Globus pallidus (tissue), 1 donor: ENCODE measurements at places on chromosomes 5 and 9.

DNA sequence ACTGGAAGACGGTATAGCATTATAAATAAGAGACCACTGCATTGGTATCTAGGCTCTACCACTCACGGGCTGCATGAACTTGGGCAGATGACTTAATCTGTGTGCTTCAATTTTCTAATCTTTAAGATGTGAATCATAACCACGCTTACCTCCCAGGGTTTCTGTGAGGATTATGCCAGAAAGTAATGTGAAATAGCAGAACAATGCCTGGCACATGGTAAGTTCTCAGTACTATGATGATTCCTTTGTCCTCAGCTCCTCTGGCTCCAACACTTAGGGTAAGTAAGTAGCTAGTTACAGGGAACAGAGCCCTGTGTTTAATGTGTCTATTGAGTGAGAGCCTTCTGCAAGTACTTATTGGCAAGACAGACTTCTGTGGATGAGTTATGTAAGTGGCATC lies 31.1 kb downstream of the POU4F3 start:
- no peak for DNase-seq

GRCh38 chr9:73011181-73011750 lies 58.4 kb upstream of the ALDH1A1 start:
- DNase-seq = no peak

DNA sequence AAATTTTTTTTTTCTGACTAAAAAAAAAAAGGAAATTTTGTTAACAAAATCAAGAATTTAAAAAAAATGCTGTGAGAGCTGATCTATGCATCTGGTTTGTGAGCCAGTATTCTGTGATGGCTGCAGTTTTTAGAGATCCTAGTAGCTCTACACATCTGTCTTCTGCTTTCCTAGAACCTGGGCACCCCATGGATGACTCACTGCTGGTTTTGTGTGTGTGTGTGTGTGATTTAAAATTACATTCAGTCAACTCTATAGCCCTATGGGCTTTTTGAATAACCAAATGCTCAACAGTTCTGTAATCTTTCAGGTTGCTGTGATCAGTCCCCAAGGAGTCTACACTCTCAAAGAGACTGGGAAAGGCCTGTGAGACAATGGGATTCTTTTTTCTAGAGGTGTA lies 2.5 kb upstream of the PSMD5 start:
- DNase-seq = no peak

GRCh38 chr5:167849874-167850273 lies 441.6 kb upstream of the WWC1 start:
- no peak for DNase-seq

- DNase-seq = no peak
Observed at GRCh38 chr5:85906460-85906859, 711.3 kb upstream of the COX7C start.

DNA sequence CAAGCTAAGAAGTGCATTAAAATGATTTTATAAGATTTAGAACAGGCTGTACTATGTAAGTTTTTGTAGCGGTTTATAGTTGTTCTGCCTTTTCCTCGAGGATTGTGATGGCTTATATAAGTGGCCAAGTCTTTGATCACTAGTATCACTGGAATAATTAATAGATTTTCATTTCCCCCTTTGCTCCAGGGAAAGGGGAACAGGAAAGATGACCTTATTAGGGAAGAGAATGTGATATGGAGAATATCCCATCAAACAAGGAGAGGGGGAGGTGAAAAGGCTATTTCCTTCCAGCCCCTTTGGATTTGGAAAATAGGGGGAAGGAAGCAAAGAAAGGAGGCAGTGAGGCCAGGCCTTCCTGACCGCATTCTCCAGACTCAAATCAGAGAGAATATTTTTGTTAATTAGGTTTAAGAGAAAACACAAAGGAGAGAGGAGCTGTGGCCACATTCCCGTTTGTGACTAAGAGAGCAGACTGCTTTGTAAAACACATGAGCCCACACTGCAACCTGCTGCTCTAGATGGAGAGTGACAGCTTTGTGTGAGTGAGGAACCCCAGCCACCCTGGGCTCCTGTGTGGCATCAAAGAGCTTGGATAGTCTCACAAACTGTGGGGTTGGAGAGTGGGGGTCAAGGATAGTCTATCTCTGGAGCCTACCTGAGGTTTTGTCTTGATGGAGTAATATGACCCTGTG lies 359.5 kb downstream of the DTWD2 start:
- DNase-seq = no peak

DNA sequence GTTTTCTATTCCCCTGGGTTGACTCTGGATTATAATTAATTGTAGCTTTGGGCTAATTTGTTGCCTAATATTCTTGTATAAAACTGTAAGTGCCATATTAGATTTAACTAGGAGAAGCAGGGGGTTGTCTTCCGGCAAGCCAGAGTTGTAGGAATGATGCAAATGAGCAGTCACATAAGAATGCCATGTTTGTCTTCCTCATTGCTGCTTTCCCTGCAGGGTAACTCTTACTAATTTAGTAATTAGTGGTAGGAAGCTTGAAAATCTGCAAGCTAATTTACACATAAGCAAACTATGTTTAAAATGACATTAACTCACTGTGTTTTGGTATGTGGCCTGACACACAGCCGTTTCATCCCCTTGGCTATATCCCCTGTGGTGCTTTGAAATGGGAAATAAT lies 527.8 kb downstream of the KCTD16 start:
- DNase-seq = no peak

DNA sequence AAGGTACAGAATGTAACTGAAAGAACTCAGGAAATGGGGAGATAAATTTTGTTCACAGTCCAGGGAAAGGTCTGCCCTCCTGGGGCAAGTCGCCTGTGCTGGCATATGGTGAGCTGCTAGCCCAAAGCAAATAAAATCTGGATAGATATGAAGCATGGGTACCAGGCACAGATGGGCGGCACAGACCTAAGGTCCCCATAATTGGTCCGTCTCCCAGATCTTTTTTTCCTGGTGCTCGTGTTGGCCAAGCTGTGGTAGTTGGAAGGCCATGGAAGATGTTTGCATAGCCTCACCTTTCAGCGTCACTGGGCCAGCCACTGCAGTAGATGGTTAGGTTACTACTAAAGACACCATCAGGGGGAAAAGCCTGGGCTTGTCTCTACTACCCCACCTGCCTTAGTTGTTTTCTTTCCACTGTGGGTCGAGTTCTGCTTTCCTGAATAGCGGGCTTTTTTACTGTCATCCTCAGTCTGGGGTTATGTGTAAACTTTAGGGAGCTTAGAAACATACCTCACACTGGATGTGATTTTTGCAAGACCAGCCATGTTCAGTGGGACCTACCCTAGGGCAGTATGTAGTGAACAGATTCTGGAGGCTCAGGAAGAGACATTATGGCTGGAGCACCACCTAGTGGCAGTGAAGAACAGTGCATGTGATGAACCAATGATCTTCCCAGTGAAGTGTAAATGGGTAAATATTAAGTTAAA lies 24.2 kb upstream of the GLRX start:
- DNase-seq = peak; percentile 86

- DNase-seq = no peak
Observed at GRCh38 chr5:50744776-50745175, 78.3 kb downstream of the PARP8 start.
